Activated naive CD8-positive, alpha-beta T cell treated with anti-CD3 and anti-CD28 coated beads, Interleukin-2, amount 50 U/mL, for 24 hours (primary cell): ENCODE measurements at places on chromosomes 1 and 21.

- no peak for DNase-seq
These were observed 2.2 kb upstream of the TMEM51 start for GRCh38 chr1:15151377-15151806.

GRCh38 chr1:86429835-86430234, 5.9 kb downstream of the CLCA2 start:
- DNase-seq = no peak

DNA sequence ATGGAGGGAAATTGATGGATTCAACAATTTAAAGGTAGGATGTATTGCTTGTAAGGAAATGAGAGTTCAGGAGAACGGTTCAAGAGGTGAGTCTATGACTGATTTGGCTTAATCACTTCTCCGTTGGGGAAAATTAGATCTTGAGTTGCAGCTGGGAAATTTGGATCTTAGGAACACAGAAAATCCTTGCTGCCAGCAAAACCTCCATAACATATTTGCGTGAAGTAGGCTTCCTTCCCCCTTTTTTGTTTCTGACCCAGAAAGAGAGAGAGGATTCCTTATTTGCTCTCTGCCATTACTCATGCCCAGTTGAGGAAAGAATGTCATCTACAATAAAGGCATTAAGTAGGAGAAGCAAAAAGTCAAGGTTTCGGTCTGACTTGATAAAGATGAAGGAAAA, 73.5 kb upstream of the PDC start:
- DNase-seq = no peak

GRCh38 chr1:147388969-147389368, 146.5 kb downstream of the CHD1L start:
- DNase-seq = no peak

DNA sequence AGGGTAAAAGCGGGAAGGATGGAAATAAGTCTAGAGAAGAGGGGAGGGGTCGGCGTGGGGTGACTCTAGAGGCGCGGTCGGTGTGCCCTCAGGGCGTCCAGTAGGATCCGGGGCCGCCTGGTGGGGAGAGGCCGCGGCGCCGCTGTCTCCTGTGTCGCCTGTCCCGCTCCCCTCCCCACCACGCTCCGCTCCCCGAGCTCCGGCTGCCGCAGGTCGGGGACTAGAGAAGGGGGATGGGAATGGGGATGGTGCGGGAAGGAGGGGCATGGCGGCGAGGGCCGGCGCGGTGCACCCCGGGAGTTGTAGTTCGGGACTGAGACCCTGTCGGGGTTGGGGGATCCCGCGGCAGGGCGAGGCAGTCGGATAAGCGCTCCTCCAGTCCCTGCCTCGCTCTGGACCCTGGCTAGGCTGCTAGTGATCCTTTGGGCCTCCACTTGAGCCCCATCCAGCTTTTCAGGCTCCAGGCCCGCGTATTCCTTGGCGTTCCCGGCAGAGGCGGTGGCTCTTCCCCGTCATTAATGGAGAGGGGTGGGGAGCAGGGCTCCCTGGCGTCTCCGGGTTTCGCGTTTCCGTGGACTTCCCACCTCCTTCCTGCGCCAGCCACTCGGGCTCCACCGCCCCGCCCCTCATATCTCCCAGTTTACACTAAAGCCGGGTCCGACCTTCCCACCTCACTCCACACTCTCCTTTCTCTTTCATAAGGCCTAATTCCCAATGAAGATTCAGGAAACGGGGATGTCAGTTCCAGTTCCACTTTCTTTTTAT, at the start of gene ENTREP3:
TSS of gene ENTREP3 (minus strand) at position 241 of the 765 bp plus-strand sequence. CDS start 606 bp downstream, outside the sequence.
- peak; percentile 86 for DNase-seq

GRCh38 chr1:12554521-12555305, 63.3 kb downstream of the DHRS3 start:
- no peak for DNase-seq
